ENCODE measurements at places on chromosomes 6 and 20.

DNA sequence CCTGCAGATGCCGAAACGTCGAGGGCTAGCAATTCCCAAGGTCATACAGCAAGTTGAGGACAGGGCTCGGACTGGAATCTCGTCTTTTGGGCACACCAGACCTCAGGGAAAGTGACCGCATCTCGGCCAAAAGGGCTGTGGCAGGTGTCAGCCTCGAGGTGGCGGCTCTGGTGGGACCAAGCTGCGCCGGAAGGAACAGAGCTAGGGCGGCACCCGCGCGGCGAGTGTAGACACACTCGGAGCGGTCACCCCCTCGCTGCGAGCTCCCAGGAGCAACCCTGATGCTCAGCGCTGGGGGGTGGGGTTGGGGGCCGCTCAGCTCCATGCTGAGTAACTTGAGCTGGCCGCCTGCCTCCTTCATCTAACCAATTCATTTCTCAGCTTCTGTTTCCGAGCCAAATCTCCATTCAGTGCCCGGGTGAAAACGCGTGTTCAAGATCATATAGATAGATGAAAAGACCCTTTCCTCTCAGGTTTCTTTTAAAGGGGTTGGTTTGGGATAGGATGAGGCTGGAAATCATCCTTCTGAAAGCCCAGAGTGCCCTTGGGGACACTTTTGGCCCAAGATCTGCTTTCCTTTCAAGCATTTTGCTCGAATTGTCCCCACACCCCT, 2.2 kb upstream of the TUBB2B start:
- DNase-seq = no peak

GRCh38 chr6:91094341-91094740, 507.5 kb upstream of the MAP3K7 start:
- no peak for DNase-seq

- DNase-seq = no peak
Observed at GRCh38 chr20:57251344-57251743, 15.1 kb downstream of the BMP7 start.

DNA sequence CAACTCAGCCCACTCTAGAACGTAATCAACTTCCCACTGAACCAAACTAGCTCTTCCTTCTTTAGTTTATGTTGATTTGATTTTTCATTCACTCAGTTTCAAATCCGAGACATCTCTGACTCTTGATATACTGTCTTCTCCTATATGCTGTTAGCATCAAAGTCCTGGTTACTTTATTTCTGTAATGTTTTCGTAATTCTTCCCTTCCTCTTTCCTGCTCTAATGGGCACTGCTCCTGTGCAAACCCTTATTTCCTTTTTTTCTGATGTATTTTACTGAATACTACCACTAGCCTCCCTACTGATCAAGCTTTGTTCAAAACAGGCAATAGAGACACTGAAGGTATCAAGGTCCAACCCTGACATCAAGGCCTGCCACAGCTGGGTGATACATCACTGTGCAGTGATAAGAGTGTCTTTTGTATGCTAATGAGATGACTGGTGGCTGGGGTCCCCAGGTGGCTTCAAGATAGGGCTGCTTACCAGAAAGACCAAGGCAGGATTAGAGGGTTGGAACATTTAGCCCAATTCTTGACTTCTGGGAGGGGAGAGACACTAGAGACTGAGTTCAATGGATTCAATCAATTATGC, 95.2 kb downstream of the KIF13A start:
- no peak for DNase-seq

GRCh38 chr20:41052742-41053419, 24.3 kb downstream of the TOP1 start:
- DNase-seq = no peak

GRCh38 chr20:23774081-23774480, 23.3 kb upstream of the CST1 start:
- DNase-seq = no peak

DNA sequence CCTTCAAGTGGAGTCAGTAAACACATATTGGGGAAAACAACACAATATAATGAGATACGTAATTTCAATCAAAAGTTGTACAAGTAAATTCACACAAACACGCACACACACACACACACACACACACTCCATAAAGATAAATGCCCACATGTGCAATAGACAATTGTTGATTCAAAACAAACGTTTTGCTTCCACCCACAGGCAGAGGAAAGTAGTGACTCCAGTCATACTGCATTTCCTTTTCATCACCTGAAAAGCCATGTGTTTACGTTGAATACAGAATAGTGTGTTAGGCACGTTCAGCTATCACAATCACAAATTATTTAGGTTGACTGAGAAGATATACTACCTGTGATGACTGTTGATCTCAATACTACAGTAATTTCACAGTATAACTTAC, 443.8 kb upstream of the MANEA start:
- DNase-seq = no peak

GRCh38 chr20:19631410-19631809, 126.6 kb upstream of the RIN2 start:
- no peak for DNase-seq

DNA sequence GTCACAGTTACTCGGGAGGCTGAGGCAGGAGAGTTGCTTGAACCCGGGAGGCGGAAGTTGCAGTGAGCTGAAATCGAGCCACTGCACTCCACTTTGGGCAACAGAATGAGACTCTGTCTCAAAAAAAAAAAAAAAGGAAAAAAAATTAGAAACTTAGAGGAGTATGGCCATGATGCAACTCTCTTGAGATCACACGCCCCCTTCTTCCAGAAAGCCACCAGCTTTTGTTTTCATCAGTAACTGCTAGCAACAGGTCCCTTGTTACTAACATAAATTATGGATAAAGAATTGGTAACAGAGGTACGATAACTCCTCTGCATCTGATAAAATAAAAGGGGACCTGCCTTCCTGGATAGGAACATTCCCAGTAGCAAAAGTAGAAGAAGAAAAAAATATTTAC, 308.2 kb downstream of the CD83 start:
- DNase-seq = no peak

DNA sequence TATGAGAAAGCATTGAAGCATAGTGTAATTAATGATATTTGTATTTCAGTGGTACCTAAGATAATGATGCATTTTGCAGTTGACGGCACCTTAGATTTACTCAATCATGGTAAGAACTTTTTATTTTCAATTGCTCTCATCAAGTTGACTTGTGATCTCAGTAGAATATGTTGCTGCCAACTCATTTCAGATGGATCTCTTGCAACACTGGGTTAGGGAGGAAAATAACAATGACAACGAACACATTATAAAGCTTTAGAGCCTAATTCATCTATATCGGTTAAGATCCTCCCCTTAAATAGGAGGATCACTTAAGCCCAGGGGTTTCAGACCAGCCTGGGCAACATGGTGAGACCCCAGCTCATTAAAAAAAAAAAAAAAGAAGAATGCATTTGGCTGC, 18.0 kb upstream of the TBC1D22B start:
- no peak for DNase-seq

DNA sequence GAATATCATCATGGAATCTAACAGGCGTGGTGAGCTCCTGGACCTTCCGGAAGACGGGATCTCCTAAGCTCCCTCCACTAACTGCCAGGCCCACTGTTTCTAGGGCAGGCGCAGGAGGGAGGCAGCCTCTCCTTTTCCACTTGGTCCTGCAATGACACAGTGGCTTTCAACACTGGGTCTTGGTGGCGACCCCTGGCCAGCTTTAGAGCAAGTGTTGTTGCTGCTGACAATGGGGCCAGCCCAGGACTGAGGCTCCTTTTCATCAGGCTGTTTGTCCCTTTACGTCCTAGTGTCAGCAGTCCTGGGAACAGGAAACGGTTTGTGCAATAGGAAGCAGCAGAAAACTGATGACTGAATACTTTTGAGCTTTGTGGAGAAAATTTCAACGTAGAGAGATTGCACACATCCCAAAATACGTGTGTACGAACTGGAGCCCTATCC, 9.7 kb upstream of the QKI start:
- no peak for DNase-seq

- DNase-seq = no peak
Observed at GRCh38 chr20:63138855-63139341, 77.0 kb downstream of the YTHDF1 start.

DNA sequence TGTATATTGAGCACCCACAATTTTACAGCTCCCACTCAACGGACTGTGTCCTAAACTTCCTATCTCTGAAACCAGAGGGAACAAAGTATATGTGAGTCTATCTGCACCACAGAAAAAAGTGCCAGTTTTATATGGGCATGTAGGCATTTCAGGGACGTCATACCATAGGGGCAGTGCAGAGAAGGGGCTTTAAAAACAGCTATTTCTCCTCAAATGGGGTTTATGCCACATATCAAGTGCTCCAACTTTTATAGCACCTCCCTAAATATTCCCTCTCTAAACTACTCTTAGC, 28.9 kb upstream of the ASF1A start:
- no peak for DNase-seq

GRCh38 chr6:143966312-143966711, 41.7 kb downstream of the PLAGL1 start:
- no peak for DNase-seq

- DNase-seq = no peak
Observed at GRCh38 chr20:55880361-55880760, 125.0 kb downstream of the CBLN4 start.

- no peak for DNase-seq
Observed at GRCh38 chr20:19937218-19937617, 79.9 kb upstream of the NAA20 start.

GRCh38 chr20:45857882-45858216, 435 bp downstream of the ZSWIM3 start:
- peak; percentile 84 for DNase-seq

DNA sequence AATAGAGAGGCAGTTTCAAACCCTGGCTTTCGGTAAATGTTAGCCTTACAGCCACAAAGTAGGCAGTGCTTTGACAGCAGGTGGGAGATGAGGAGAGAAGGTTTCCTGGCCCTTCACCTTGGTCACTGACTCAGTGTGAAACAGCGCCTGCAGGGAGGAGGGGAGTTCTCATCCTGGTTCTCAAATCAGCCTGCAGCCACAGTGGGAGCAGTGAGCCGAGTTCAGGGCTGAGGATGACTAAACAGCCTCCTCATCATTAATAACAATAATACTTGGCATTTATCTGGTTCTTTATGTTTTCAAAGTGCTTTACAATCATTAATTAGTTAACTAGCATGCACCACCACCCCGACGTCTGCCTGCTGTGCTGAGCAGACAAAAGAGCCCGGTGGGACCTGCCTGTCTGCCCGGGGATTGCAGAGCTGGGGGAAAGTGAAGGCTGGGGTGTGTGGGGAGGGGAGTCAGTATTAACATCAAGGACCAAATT, 59.6 kb downstream of the PRDM1 start:
- DNase-seq = no peak

DNA sequence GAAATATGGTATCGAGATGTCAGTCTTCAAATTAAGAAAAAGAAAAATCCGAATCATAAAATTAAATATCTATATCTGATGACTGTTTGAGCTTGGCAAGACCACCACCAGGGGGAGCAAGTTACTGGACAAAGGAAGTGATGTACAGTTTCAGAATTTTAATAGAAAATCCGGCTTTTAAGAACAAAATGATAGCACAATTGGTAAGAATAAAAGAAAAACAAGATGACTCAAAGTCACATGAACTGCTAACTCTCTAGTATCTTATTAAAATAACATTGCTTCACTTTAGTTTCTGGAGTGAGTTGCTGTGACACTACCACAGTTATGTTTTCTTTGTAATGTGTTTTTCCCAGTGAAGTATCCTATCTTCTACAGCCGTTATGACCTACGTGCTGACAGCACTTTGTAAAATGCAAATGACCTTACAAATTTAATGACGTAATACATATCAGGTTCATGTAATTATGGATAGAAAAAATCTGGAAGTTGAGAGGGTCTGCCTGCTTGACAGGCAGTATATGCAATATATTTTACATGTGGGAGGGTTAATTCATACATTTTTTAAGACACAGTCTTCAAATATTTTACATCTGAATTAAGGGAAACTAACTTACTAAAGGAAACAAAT, 405.3 kb upstream of the HS3ST5 start:
- DNase-seq = peak; percentile 3

DNA sequence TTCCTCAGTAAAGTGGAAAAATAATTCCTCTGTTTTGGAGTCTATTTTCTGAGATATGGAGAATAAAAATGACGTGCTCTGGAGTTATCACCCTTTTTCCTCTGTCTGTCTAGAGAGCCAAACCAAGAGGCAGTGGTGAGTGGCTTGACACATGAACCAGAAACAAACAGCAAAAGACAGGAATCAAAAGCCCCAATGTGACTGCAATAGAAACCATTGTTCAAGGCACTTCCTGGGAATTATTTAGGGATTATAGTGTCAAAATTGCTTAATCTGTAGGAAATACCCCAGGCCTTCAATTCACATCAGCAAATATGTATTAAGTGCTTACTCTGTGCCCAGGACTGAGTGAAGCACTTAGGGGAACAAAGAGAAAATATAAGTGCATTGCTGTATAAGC, 560.4 kb upstream of the JAG1 start:
- no peak for DNase-seq

GRCh38 chr6:2962004-2962403, 9.4 kb downstream of the SERPINB6 start:
- DNase-seq = no peak

- no peak for DNase-seq
Observed at GRCh38 chr6:170200458-170200891, 90.4 kb downstream of the DLL1 start.

DNA sequence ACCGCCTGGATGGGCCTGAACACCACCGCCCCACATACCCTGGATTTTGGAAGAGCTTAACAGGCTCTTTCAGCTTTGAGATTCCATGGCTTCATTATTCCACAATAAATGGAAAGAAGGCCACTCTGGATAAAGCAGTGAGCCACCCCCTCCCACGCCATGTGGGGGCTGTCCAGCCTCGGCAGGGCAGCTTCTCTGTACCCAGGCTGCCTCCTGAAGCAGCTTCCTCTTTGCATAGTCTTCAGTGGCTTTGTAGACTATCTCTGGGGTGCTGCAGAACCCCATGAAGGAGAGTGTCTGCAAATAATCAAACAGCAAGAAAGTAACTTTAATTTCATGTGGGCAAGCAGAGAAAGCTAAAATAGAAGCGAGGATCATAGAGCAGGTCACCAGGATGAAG, 96.6 kb upstream of the NXT1 start:
- DNase-seq = no peak

DNA sequence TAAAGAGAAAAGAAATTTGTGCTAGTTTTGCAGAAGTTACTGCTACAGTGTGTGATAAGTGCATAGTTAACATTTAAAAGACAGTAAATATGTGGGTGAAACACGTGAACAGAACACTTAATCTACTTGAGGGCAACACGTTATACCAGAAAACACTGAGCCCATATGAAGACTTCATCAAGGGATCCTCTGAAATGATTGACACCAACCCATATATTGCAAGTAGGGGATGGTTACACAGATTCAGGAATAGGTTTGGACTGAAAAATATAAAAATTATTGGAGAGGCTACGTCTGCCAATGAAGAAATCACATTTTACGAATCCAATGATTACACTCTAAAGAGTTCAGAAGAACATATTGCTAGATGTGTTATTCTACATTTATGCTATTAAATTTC, 185.6 kb downstream of the GPX5 start:
- DNase-seq = no peak

GRCh38 chr6:40965046-40965445, 74.0 kb downstream of the UNC5CL start:
- no peak for DNase-seq

GRCh38 chr6:166194914-166195859, 27.5 kb upstream of the TBXT start:
- no peak for DNase-seq
